ENCODE measurements at places on chromosomes 6 and 20.

GRCh38 chr6:149332602-149333265, 15.2 kb downstream of the TAB2 start:
- no peaks in the 10 kb centered on the region for H3K27me3 ChIP-seq
- peak overlapping the region; percentile 94 for H3K27ac ChIP-seq
- peak overlapping the region; percentile 68 for H3K4me3 ChIP-seq
- no peaks in the 10 kb centered on the region for H3K36me3 ChIP-seq
- peaks cover 82% of the 10 kb centered on the region for H3K4me1 ChIP-seq

- H3K27ac ChIP-seq, result no peak overlapping the region
- H3K4me3 ChIP-seq, result no peak overlapping the region
- H3K4me1 ChIP-seq, result no peaks in the 10 kb centered on the region
- DNase-seq, result no peak
Measured at GRCh38 chr6:106885679-106886078, 88.8 kb downstream of the CD24 start.

GRCh38 chr6:20086992-20087391, 125.3 kb downstream of the MBOAT1 start:
- no peaks in the 10 kb centered on the region for H3K27me3 ChIP-seq
- no peaks in the 10 kb centered on the region for H3K4me1 ChIP-seq
- DNase-seq, result no peak
- H3K4me3 ChIP-seq, result no peak overlapping the region
- H3K36me3 ChIP-seq, result no peaks in the 10 kb centered on the region

DNA sequence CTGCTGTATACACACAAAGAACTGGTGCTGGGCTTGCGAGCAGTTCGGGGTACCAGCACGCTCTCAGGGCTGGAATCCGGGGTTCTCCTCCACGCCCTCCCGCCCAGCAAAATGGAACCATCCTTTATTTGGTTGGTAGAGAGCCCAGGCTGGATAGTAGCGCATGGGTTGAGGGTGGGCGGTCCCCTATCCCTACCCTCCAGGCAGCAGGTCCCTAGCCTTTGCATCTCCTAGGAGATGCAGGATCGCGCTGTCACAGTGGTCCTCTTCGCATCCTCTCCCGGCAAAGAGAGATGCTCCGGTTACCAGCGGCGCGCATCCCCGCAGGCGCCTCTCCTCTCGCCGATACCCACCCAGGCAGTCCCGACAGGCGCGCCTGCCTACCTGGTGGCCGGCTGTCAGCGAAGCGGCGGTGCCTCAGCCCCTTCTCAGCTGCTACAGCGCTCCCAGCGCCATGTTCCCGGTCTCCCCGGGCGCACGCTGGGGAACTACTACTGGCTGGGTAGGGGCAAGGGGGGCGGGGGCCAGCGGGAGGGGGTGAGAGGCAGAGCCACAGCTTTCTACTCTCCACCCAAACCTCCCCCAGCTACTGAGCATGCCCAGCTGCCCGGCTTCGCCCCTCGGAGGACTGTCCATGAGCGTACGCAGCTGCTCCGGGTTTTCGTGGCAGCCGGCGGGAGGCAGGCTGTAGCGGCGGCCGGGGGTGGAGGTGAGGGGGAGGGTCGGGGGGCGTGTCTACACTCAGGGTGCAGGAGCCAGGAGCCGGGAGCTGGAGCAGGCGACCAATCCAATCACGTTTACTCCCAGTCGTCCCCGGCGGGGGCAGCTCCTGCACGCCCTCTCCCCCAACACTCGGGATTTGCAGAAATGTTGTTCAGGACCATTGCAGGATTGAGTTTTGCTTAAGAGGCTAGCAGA, at the start of gene PAK5:
Gene PAK5, minus strand, starts transcription at position 699 of the 918 bp plus-strand sequence. CDS start 194,748 bp downstream, outside the sequence.
- H3K4me3 ChIP-seq, result no peak within 1 kb of the TSS
- H3K36me3 ChIP-seq, result no peaks in the 10 kb centered on the region
- peaks cover 32% of the 10 kb centered on the region for H3K27me3 ChIP-seq

GRCh38 chr20:51749674-51750036, 18.5 kb downstream of the ATP9A start:
- no peaks in the 10 kb centered on the region for H3K4me1 ChIP-seq
- H3K27ac ChIP-seq, result no peak overlapping the region
- H3K27me3 ChIP-seq, result peaks cover 6% of the 10 kb centered on the region
- DNase-seq, result no peak

Data from T-helper 17 cell (primary cell).